ENCODE measurements at places on chromosomes 6 and 20.

DNA sequence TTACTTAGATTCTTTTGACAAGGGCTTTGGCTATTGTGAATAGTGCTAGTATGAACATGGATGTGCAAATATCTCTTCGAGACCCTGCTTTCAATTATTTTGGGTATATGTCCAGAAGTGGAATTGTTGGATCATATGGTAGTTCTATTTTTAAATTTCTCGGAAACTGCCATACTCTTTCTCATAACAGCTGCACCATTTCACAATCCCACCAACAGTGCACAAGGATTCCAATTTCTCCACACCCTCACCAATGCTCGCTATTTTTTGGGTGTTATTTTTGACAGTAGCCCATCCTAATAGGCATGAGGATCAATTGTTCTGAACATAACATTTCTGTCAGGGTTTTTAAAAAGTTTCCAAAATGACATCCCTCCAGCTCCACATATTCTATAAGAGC, 69.2 kb upstream of the ESR1 start:
- DNase-seq, result no peak

DNA sequence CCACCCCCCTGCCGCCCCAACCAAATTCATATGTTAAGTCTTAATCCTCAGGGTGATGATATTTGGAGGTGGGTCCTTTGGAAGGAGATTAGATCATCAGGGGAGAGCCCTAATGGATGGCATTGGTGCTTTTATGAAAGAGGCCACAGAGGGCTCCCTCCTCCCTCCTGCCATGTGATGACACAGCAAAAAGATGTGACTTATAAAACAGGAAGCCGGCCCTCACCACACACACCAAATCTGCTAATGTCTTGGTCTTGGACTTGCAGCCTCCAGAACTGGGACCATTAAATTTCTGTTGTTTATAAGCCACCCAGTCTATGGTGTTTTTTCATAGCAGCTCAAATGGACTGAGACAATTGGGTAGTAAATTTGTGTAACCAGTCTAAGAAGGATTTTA, 176.3 kb downstream of the ADGRG6 start:
- DNase-seq, result no peak

GRCh38 chr6:105162377-105162776, 17.4 kb downstream of the POPDC3 start:
- DNase-seq, result no peak

GRCh38 chr20:5524896-5525295, 208.1 kb upstream of the PROKR2 start:
- DNase-seq, result no peak

DNA sequence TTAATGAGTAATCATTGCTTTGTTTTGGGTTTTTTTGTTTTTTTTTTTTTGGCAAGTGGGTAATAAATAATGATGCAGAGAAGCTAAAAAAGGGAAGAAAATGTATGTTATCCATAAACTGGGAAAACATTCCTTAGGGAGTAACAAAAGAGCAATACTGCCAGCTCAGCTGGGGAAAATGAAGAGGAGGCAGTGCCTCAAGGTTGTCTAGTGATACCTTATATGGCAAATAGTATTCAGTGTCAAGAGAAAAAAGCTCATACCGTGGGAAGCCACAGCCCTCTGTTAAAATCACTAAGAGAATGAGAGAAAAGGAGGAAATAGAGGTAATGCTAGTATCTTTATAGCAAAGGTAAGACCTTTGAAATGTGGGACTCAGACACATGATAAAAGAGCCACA, 47.1 kb upstream of the SMLR1 start:
- no peak for DNase-seq

- DNase-seq, result no peak
These were observed 76.8 kb upstream of the PIM1 start for GRCh38 chr6:37092923-37093727.

GRCh38 chr6:132168961-132169360, 217.8 kb upstream of the CCN2 start:
- no peak for DNase-seq

All from right forelimb (tissue), 1 donor.